ENCODE measurements at places on chromosomes 16 and 17.

GRCh38 chr17:63247706-63248105, 198.4 kb downstream of the CYB561 start:
- DNase-seq = no peak

GRCh38 chr17:7715936-7716886, 1.3 kb upstream of the DNAH2 start:
- no peak for DNase-seq

GRCh38 chr16:6863135-6863534, 469.5 kb upstream of the RBFOX1 start:
- peak; percentile 71 for DNase-seq

GRCh38 chr17:51056813-51057510, 63.7 kb downstream of the SPAG9 start:
- peak; percentile 89 for DNase-seq

DNA sequence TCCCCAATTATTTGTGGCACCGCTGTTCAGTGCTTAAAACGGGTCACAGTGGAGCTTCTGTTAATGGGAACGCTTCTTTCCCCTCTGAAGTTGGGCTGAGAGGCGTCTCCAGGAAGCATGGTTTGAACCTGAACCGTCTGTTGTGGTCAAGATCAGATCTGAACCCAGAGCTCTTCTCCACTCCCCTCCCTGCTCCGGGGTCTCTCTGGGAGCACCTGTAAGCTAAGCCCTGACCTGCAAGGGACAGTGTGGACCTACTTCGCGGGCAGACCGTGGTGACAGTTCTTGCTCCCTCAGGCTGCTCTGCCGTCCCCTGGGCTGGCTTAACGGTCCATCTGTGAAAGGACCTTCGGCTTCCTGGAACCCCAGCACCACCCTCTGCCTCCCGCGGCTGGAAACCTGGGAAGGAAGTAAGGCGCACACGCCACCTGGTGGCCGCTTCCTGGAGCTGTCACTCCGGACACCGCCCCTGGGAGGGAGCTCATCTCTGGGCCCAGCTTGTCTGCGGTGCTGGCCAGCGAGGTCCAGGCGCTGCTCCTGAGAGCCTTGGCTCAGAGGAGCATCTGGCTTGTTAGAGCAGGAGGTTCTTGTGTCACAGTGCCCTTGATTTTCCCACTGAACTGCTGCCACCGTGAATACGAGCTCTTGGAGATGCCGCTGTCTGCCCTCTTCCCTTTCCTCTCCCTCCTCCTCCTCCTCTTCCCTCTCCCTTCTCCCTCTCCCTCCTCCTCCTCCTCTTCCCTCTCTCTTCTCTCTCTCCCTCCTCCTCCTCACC, 518.5 kb upstream of the EEF2KMT start:
- peak; percentile 94 for DNase-seq

DNA sequence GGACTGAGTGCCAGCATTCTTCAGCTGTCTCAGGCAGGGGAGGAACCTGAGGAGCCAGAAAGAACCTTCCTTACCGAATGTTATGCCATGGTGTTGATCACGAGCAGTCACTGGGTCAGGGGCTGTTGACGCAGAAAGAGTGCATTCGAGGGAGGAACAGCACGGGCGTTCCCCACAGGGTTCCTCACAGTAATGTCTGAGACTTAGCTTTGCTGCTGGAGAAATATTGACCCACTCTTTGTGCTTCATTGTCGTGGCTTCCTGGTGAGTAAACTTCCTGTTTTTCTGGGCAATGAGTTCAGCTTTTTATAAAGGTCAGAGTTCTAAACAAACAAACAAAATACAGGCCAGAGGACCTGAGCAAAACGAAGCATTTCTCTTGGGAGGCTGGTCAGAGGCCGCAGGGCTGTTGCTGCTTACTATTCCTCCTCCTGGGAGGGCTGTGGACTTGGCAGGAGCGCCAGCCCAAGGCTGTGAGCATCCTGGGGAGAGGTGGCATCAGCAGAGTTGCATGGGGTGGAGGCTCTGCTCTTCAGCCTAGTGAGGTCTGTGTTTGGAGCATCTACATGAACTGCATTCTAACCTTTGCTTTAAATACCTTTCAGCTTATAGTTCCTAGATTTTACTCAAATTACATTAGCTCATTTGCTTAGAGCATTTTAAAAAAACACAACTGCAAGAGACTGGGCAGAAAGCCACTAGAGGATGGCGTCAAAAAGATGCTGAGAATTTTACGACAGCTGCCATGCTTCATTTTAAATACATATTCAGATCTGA, 143.1 kb upstream of the CACNG5 start:
- DNase-seq = peak; percentile 70

DNA sequence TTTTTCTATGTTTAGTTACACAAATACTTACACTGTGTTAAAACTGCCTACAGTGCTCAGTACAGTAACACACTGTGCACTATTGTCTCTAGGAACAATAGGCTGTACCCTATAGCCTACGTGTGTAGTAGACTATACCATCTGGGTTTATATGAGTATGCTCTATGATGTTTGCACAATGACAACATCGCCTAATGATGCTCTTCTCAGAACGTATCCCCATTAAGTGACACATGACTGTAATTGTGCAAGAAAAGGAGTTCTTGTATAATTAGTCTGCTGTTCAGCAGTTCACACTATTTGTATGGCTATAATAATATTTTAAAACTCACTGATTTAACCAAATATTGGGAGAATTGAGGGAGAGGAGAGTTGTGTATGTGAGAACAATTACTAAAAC, 173.7 kb downstream of the TRIM37 start:
- no peak for DNase-seq

Measured in endodermal cell (in vitro differentiated cells).